ENCODE measurements at places on chromosomes 7 and 10. TPM values are rescaled to one million over a fixed set of nuclear protein-coding genes. Genes with fewer than 3 reads are reported as not detected.

Gene LRIT1
- total RNA-seq = not detected

Gene MBL2
- not detected for total RNA-seq

Gene GRM3
- not detected for total RNA-seq

DNA sequence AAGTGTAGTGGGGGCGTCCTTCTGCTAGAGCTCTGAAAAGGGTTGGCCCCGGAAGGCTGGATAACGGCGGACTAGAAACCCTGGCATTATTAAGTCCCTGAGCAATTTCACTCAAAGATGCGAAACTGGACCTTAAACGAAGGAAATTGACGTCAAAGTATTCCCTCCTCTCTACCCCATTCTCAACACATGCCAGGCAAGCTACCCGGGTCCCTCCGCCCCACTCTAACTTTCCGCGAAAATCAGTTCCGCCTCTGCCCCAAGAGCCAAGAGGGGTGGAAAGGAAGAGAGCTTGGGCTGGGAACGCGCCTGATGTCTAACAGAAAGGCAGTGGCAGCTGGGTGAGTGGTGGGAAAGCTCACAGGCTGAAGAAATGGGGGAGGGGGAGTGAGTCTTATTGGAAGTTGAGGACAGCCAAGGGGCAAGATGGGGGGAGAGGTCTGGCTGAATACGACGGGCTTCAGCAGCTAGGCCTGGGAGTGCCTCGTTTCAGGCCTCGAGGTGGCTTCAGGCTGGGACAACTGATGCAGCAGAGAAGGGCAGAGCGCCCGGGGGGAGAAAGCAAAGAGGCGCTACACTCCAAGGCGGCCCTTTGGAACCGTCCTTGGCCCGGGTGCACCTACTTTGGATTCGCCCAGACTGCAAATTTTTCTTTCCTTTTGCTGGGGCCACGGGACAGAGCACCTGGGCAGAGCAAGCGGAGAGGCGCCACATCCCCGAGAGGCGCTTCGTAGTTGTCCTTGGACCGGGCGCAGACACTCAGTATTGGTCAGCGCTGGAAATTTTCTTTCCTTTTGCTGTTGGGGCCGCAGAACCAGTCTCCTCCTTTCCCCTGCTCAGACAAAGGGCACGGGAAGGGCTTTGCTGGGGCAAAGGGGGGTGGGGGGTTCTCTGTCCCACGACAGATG is 2.0 kb upstream of the FEZF1 start:
- peak; percentile 61 for DNase-seq

Gene AOAH
- not detected for total RNA-seq
